ENCODE measurements at places on chromosomes 7 and 10. TPM values are rescaled to one million over a fixed set of nuclear protein-coding genes. Genes with fewer than 3 reads are reported as not detected.

STOX1 gene
- total RNA-seq, result 0.65 TPM

TRDMT1 gene
- total RNA-seq, result 1.9 TPM

ANKRD2 gene
- 4.4 TPM for total RNA-seq

STEAP1B gene
- not detected for total RNA-seq

LRRC18 gene
- total RNA-seq, result not detected

BICC1 gene
- 17.7 TPM for total RNA-seq

NPFFR1 gene
- total RNA-seq, result not detected

ADAM12 gene
- 4.3 TPM for total RNA-seq

TMEM140 gene
- 1.1 TPM for total RNA-seq

SAMD8 gene
- total RNA-seq, result 13.8 TPM

RALA gene
- total RNA-seq, result 34.8 TPM
